ENCODE measurements at places on chromosomes 7 and 10.

GRCh38 chr10:8044331-8044907 lies 10.1 kb upstream of the GATA3 start:
- DNase-seq = no peak

GRCh38 chr10:42783181-42783549 lies 570 bp downstream of the BMS1 start:
- peak; percentile 73 for DNase-seq

DNA sequence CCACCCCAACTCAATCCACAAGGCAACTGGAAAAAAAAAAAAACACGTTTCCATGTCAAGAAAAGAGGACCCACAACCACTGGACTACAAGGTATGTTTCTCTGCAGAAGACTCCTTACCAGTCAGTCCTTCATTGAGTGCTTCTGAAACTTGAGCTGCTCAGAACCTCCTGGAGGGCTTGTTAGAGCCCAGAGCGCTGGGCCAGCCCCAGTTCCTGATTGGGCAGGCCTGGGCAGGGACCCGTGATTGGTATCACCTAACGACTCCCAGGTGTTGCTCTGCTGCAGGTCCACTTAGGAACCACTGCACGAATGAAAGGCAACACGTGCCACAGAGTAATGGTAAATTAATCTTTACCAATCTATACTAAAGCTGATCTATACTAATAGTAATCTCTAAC lies 473 bp upstream of the CCDC201 start:
- DNase-seq = no peak

GRCh38 chr10:14068601-14069250 lies 262.0 kb downstream of the FRMD4A start:
- DNase-seq = no peak

- no peak for DNase-seq
These were observed 7.1 kb upstream of the EMX2 start for GRCh38 chr10:117535298-117536071.

DNA sequence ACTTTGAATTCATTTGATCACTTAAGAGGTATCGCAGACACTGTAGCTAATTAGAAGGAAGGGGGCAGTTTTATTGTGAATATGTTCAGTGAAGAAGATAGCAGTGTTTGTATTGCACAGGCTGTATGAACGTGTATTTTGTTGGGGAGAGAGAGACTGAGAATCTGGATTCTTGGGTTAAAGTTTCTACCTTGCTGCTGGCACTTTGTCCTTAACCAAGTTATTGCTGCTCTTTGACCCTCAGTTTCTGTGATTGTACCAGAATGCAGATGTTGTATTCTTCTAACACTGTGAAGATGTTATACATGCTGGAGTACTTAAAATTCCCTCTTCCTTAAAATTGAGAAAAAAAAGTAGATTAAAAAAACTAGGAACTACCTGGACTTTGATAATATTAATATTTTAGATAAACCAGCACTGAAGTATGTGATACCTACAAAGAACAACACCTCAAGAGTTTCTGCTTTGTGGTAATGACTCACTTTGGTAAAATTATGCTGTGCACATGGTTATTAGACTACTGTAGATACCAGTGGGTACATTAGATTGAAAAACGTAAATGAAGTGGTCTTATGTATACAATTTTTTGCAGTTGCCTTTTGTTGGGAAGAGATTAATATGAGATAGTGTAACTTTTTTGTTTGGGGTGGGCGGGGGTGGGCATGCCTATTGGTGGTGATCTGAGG lies 321.3 kb downstream of the AUTS2 start:
- no peak for DNase-seq

Data from A673 (cell line).